ENCODE measurements at places on chromosomes 2 and 18.

GRCh38 chr2:39504790-39505335 is 67.8 kb upstream of the MAP4K3 start:
- DNase-seq, result no peak

DNA sequence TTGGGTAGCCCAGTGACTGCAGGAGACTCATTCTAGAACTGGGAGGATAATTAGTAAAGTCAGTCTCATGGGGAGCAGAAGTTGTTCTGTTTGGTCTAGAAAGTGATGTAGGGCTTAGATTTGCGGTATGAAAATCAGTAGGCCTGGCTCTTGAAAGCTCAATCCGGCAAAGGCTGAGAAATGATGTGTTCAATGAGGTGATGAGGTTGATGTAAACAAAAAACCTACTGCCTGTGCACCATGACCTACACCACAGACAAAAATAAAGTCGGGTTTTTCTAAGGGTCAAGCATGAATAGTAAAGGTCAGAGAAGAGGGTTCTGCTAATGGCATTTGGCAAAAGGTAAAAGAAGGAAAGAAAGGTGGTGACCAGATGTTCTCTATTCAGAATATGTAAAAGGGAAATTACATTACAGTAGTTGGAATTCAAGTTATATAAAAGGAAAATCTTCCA is 80.8 kb upstream of the COL5A2 start:
- no peak for DNase-seq

DNA sequence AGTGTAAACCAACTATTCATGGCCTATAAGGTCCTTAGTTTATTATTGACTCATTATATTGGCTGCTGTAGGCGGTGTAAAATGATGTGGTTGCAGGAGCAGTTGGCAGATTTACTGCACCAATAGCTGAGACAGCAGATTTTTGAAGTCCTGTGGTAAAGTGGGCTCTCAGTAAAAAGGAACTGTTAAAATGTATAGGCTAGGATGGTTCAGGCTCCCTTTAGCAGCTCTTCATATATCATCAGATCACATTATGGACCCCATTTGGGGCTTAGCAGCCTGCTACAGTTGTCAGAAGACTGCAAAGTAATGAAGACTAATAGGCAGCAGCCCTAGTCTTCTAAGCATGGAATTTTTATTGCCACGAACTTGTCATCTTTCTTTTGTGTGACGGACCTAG is 27.8 kb downstream of the MTX2 start:
- DNase-seq, result no peak

DNA sequence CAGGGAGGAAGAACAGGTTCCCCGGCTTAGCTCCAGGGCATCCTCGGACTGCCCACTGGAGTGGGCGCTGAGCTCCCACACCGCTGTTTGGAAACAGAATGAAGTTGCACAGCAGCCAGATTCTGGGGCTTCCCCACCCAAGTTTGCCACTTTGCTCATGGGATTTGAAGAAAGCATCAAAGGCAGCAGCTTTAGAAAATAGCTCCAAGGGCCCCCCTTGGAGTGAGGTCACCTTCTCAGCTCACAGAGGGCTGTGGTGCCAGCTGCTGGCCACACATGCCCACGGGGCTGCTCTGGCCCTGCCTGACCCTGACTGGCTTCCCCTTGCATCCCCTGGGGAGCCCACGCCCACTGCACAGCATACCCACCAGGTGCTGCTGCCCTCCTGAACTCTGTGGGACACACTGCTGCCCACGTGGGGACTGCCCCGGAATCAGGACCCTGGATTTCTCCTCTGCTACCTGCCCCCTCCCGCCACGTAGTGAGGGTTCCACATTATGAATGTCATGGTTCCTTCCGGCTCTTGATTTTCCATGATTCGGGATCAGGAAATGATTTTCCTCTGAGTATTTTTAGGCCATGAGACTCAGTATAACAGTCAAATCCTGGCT is 70.3 kb downstream of the TGOLN2 start:
- DNase-seq, result no peak

- no peak for DNase-seq
These were observed 36.9 kb upstream of the PTMA start for GRCh38 chr2:231671270-231672050.
